ENCODE measurements at places on chromosomes 16 and 17. TPM values are rescaled to one million over a fixed set of nuclear protein-coding genes. Genes with fewer than 3 reads are reported as not detected.

GRCh38 chr16:81684901-81685300, 94.2 kb upstream of the PLCG2 start:
- ATAC-seq = no peak

DNA sequence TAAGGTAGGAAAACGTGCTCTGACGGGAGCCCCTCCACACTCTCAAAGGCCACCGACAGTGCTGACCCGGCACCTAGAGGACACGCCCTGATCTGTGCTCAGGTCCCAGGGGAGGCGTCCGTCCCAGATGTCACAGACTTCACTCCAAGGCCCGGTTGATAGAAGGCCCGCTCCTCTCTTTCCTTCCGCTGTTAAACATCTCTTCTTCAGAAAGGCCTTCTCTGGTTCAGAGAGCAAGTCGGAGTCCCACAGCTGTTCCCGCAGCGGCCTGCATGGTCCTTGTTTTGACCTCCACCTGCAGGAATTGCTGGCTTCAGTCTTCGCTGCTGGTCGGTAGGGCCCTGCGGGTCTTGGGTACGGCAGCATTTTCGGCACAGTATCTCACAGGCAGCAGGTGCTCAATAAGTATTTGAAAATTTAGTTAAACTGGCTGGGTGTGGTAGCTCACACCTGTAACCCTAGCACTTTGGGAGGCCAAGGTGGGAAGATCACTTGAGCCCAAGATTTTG, 88.5 kb downstream of the MRC2 start:
- ATAC-seq = no peak

DNA sequence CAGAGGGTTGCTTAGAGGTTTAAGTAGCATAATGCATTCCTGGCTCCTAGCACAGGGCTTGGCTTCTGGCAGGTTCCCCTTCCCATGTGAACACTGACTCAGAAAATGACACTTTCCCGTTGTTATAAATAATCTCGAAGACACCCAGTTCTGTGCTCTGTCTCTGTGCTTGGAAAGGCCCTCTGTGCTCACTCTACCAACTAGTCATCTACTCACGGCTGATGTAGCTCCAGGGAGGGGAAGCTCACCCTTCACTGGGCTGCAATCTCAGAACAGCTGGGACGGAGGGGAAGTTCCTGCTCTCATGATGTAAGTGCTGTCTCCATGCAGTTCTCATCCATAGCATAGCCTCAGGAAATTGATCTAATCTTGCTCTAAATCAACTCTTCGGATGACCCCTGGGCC, 230.5 kb upstream of the ASIC2 start:
- ATAC-seq = peak; percentile 38

DNA sequence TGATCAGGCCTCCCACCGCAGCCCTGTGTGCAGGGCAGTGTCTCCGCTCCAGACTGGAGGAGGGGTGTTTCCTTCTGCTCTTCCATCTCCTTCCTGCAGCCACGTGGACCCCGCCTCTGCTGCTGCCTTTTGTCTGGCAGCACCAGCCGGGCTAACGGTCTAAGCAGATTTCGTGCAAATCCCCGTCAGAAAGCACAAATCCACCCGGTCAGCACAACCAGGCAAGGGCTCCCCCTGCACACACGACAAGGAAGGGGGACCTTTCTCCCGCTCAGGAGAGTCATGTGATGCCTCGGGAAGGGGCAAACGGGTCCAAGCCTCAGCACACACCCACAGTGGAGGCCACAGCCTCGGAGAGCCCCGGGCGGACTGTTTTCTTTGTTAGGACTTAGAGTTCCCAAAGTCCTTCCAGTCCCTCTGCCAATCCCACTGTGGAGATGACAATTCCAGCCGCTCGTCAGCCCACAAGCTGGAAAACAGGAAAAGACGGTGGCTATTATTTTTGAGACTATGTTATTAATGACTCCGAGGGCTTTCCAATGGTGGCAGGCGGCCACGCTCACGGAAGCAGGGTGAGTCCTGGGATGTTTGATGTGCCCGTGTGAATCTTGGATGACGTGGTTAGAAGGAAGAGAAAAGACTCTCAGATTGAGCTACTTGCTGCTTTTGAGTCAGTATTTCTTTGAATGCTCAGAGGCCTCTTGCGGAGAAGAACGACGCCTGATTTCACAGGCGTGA, 22.5 kb upstream of the MEAK7 start:
- peak; percentile 51 for ATAC-seq

DNA sequence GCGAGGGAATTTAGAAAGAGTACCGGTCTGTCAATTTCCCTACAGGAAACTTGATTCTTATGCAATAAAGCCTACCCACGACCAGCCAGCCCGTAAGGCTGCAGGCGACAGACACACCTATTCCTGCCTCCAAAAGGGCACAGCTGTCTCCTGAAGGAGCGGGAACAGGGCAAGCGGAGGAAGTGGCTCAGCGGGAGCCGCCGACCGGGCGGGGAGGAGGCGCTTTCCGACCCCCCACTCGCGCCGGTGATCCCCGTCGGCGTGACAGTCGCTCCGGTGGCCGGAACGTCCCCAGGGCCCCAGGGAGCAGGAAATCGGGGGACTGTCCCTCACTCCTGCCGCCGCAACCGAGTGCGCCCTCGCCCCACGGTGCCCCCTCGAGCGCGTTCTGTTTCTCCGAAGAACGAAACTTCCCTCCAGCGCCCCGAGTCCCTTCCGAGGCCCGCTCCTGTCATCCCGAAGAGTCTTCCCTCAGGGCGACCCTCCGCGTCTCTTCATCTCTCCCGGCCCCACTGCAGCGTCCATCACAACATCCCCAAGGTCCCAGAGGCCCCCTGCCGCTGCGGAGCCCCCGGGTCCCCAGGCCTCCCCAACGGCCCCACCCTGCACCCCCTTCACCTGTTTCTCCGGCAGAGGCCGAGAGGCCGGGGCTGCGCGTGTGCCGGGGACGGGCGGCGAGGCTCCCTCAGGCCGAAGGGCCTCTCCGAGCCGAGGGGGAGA, 421 bp downstream of the STAT3 start:
- peak; percentile 51 for ATAC-seq

- no peak for ATAC-seq
These were observed 115.1 kb downstream of the CYLD start for GRCh38 chr16:50856991-50857390.

DNA sequence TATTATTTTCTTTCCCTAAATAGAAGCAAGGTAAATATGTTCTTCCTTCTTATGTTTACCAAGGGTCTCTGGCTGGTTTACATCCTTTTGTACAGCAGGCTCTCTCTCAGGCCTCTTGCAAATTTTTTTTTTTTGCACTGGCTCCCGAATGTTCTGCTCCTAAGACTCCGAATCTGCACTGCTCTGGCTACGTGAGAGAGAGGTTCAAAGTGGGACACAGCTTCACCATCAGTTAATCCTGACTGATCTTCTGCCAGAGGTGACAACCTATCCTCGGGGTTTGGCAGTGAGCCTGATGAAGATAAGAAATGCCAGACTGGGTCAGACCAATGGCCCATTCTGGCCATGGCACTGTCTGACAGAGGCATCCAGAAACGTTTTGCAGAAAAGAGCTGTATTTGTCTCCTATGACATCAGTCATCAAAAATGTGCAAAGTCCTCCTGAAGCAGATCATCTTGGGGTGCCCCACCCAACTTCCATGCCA, 136.9 kb downstream of the GRIN2A start:
- no peak for ATAC-seq

GRCh38 chr16:27401768-27402568, at the start of gene IL21R:
IL21R (plus strand) TSS chr16:27402174; CDS start chr16:27430072, 27,898 bp downstream.
- peak; percentile 70 for ATAC-seq

DNA sequence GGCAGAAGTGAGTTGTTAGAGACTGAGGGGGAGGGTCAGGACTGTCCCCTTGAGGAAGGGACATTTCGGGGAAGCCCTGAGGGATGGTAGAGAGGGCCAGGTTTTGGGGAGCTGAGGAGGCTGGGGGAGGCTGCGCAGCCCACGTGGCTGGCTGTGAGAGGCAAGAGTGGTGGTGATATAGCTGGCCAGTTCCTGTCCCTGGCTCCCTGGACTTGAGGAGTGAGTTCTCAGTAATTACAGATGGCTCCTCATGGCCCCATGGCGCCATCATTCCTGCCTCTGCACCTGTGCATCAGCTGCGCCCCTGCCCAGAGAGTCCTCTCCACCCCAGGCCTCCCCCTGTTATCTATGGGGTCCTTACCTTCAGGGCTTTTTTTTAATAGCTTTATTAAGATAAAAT, 30.3 kb downstream of the MPRIP start:
- no peak for ATAC-seq

DNA sequence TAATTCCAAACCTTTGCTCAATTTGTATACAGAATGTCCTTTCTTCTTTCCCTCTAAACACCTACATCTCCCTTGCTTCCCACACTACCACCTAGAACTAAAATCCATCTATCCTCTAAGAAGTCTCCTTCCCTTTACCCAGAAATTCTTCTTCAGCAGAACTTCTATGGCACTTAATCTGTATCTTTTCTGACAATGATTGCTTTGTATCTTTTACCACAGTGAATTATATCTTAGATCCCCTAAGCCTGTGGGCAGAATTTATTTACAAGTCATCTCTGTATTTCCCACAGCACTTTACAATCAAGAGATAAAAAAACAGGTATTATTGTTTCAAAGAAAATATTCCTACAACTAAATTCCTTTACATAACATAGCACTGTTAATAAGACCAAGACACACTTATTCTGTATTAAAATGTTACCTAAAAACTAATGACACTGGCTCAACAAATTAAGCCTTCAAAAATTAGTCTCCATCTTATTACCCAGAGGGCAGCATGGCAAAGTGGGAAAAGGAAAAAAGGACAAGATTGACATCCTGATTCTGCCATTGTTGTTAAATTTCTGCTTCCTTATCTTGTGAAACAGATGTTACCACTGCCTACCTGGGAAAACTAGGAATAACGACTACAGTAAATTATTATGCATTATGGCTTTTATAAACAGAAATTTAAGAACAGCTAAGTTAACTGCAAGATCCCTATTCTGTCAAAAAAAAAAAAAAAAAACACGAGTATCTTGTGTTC, 42.8 kb downstream of the KANSL1 start:
- no peak for ATAC-seq

DNA sequence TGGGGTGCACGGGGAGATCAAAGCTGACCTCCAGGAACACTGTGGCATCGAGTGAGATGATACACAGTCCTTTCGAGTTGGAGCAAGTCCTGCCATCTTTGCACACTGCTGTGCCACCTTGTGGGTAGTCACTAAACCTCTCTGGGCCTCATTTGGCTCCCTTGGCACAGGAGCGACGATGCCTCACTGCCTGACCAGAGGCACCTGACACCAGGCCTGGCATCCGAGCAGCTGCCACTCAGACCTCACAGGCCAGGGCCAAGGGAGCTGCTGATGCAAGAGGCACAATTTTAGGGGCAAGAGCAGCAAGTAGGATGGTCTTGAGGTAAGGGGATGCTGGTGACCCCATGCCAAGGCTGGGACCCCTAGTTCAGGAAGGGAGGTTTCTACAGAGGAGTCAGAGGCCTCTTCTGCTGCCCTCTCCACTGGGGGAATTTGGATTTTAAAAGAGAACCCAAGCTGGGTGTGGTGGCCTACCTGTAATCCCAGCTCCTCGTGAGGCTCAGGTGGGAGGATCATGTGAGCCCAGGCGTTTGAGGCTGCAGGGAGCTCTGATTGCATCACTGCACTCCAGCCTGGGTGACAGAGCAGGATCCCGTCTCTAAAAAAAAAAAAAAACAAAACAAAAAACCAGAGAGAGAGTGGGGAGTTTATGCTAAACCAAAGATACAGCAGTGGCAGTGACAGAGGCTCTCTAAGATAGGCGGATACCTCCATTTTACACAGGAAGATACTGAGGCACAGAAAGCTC, 6.7 kb upstream of the ADGRG1 start:
- peak; percentile 31 for ATAC-seq

DNA sequence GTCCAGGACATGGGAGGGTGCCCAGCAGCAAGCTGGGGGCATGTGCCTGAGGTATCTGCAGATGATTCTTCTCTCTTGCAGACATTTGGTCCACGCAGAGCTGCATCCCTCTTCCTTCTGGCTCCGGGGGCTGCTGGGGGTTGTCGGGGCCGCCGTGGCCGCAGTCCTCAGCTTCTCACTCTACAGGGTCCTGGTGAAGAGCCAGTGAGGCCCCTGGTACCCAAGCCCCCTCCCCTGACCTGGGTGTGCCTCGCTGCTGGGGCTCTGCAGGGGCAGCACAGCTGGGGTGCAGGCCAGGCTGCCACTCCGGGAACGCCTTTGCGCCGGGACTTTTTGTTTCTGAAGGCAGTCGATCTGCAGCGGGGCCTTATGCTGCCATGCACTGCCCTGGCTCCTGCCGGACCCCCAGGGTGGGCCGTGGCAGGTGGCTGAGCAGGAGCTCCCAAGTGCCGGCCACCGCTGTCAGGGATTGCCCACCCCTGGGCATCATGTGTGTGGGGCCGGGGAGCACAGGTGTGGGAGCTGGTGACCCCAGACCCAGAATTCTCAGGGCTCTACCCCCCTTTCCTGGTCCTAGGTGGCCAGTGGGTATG, 2.0 kb upstream of the RHBDL1 start:
- ATAC-seq = no peak

GRCh38 chr16:11047057-11047456, 102.7 kb downstream of the CLEC16A start:
- no peak for ATAC-seq

- ATAC-seq = no peak
These were observed 25.1 kb upstream of the ADGRG1 start for GRCh38 chr16:57603115-57604024.

DNA sequence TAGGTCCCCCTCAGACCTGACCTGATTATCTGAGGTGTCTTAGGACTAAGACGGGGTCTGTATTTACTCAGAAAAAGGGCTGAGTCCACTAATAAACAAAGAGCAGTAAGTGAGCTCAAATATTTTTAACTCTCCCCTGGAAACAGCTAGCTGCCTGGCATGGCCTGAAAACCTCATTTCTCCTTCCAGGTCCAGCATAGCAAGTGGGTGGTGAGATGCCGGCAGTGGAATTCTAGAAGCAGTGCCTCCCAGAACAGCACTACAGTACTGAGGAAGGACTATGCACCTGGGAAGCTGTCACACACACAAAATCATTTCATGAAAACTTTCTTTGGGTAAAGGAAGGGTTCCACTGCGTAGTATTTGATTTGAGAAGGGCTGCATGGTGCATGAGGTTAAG, 29.5 kb upstream of the CFAP20 start:
- ATAC-seq = no peak

DNA sequence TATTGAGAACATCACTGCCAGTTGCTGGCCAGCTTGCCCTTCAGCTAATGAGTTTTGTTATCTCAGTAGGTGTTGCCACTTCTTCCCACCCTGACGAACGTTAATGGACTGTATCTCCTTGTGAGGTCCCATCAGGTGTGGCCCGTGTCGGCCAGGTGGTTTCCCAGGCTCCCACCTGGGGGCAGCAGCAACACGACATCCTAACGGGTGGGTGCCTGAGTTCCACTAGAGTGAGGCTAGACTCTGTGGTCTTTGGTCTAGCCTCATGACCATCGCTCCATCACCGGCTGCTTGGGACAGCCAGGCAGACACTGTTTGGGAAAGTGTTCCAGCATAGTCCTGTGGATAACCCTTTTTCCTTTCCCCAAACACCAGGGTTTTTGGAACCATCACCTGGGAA, 45.6 kb upstream of the LCMT1 start:
- ATAC-seq = no peak

Gene BAHCC1
- total RNA-seq = 4.2 TPM

Gene MYO1C
- total RNA-seq = 94.2 TPM

Gene PYDC1
- total RNA-seq = not detected

Gene PHF23
- 33.6 TPM for total RNA-seq

Gene TNFRSF17
- 0.24 TPM for total RNA-seq

Gene CD300C
- total RNA-seq = 0.16 TPM

Gene HBQ1
- total RNA-seq = not detected
